G401 (cell line): ENCODE measurements at places on chromosomes 3 and 15. TPM values are rescaled to one million over a fixed set of nuclear protein-coding genes. Genes with fewer than 3 reads are reported as not detected.

LIPH gene
- total RNA-seq = not detected in 2 replicates

PLA2G4F gene
- not detected in 2 replicates for total RNA-seq

GRCh38 chr3:132787616-132788300, 65.5 kb upstream of the NPHP3 start:
- DNase-seq = no peak

DNA sequence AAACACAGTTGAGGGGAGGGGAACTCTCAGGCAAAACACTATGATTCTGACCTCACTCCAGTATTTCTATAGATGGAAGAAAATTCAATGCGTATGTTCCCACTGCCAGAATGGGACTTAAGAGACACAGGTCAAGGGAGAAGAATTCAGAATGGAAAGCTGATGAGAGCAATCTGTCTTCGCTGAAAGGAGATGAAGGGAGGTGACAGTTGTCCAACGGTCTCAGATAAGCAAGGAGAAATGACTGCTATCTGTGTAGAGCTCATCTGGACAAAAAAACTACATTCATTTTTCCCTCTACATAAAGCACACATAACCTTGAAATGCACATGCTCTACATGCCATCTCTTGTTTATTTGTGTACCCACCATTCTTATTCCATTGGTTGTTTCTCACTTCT, 405.1 kb downstream of the LSAMP start:
- no peak for DNase-seq

- peak; percentile 21 for DNase-seq
Measured at GRCh38 chr15:35142578-35142977, 57.5 kb upstream of the NANOGP8 start.

DNA sequence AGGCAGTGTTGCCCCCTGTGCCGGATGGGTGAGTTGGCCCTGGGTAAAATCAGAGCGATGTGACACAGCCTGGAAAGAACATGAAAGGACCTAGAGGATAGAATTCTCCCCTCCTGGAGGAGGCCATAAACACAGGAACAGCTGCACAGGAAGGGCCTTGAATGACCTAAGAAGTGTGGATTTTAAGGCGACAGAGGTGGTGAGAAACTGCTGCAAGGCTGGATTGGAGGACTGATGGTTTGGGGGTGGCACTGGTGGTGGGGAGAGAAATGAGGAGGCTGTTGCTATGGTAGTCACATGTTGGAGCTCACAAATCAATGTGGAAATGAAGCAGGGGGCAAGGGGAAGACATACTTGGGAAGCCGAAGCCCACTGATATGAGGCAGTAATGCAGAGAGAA, 13.8 kb downstream of the XIRP1 start:
- DNase-seq = no peak
